CD4-positive, CD25-positive, alpha-beta regulatory T cell (primary cell): ENCODE measurements at places on chromosomes 5 and 9. TPM values are rescaled to one million over a fixed set of nuclear protein-coding genes. Genes with fewer than 3 reads are reported as not detected.

DNA sequence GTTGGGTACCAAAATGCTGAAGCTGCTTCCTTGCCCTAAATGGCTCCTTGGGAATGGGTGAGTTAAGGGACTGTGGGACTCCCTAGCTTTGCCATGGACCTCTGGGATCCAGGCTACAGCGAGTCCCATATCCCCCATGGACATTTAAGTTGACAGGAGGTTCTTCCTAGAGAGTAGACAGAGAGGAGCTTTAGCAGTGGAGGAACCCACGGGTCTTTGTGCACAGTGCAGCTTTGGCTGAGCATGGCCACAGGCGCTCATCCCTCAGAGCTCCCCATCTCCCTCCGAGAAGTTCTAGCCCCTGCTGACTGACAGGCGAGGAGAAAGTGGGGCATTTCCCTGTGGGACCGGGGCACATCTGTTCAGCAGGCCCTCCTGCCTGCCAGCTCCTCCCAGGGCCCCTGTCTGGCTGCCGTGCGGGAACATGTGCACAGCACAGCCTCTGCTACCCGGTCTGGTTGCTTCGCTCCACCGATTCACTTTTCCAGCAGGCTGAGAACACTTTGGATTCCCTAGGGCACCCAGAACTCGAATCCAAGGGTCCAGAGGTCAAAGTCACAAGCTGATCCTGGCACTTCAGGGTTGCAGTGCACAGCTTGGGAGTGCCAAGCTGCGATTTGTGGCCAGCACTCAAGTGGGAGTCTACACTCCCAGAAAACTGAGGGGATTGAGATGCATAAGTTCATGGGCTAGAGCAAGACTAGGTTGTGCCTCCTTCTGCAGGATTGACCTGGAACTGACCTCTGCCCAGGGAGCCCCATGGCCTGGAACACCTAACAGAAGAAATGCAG, 40.6 kb upstream of the DMRTA1 start:
- no peaks in the 10 kb centered on the region for H3K4me1 ChIP-seq
- no peaks in the 10 kb centered on the region for H3K36me3 ChIP-seq
- no peak for DNase-seq
- H3K4me3 ChIP-seq, result no peak overlapping the region
- H3K27me3 ChIP-seq, result no peaks in the 10 kb centered on the region

- no peaks in the 10 kb centered on the region for H3K36me3 ChIP-seq
- H3K27ac ChIP-seq, result no peak overlapping the region
- H3K4me3 ChIP-seq, result no peak overlapping the region
- no peak for DNase-seq
Measured at GRCh38 chr5:156543348-156544145, 216.6 kb downstream of the SGCD start.

DNA sequence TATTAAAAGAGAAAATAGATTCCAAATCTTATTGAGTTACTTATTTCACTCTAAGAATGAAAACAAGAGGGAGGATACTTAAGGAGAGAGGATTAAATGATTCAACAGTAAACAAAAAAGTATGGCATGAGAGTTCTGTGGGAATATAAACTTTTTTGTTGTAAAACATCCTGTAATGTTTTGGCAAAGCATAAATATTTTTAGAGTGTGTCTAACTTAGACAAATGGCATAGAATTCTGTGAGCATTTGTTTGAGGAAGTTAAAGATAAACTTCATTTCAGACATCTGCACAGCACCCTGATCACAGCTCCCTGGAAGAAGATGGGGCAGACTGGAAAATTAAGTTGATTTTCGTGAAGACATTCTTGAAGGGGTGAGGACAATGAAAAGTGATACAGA, 246.8 kb upstream of the HAPLN1 start:
- no peak overlapping the region for H3K27ac ChIP-seq
- DNase-seq, result no peak
- no peaks in the 10 kb centered on the region for H3K36me3 ChIP-seq
- H3K4me3 ChIP-seq, result no peak overlapping the region
- H3K27me3 ChIP-seq, result no peaks in the 10 kb centered on the region

DNA sequence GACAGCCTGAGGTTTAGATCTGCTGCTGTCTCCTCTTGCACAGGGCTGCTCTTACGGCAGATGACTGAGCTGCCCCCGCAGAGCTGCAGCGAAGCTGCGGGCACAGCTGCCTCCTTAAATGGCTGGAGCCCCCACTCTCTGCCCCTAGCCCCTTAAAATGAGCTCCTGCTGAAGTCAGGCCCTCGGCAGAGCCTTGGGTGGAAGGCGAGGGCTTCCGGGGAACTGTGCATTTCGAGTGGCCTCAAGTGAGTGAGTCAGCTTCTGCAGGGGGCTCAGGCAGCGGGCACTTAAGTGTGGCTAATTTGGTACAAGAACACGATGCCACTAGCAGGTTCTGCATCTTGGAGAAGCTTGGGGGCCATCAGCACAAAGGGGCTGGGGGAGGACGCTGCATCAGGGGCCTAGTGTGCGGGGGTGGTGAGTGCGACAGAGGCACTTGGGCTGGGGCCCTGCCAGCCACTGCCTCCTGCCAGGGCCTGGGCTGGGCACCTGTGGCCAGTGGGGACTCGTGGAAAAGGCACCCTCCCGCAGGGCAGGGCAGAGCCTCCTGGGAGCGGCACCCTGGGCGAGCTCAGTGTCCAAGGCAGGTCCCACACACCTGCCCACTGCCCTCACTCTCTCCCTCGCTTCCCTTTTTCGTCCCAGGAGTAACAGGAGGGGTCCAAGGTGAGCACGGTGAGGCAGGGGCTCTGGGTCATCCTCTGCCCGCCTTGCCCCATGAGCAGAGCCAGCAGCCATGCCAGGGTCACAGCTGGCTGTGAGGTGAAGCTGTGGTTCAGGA, 28.8 kb upstream of the RNU6ATAC start:
- H3K4me1 ChIP-seq, result peaks cover 17% of the 10 kb centered on the region
- DNase-seq, result no peak
- no peaks in the 10 kb centered on the region for H3K36me3 ChIP-seq
- no peaks in the 10 kb centered on the region for H3K27me3 ChIP-seq
- H3K4me3 ChIP-seq, result no peak overlapping the region

Gene PCDHGA9
- not detected for total RNA-seq

Gene SETD9
- 3.1 TPM for total RNA-seq

Gene LOX
- 0.25 TPM for total RNA-seq

Gene MZB1
- total RNA-seq, result 2.2 TPM
